ENCODE measurements at places on chromosomes 7 and 10.
A peak's percentile ranks its signal among the peaks of the same experiment; 100 is the strongest.

DNA sequence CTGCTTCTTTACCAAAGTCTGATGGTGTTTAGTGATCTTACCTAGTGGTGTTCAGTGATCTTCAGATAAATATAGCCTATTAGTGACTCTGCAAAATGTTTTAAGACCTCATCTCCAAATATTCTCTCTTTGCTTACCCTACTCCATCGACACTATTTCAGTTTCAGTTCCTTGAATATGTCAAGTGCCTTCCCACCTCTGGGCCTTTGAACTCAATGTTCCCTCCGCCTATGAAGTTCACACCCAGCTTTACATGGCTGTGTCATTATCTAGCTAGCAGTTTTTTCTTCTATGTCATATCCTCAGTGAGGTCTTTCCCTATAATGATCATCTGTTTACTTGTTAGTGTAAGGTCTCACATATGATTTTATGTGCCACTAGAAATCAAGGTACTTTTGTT lies 322.6 kb downstream of the DGKB start:
- DNase-seq: no peak

- DNase-seq: no peak
Observed at GRCh38 chr10:70695241-70696030, 23.1 kb downstream of the ADAMTS14 start.

DNA sequence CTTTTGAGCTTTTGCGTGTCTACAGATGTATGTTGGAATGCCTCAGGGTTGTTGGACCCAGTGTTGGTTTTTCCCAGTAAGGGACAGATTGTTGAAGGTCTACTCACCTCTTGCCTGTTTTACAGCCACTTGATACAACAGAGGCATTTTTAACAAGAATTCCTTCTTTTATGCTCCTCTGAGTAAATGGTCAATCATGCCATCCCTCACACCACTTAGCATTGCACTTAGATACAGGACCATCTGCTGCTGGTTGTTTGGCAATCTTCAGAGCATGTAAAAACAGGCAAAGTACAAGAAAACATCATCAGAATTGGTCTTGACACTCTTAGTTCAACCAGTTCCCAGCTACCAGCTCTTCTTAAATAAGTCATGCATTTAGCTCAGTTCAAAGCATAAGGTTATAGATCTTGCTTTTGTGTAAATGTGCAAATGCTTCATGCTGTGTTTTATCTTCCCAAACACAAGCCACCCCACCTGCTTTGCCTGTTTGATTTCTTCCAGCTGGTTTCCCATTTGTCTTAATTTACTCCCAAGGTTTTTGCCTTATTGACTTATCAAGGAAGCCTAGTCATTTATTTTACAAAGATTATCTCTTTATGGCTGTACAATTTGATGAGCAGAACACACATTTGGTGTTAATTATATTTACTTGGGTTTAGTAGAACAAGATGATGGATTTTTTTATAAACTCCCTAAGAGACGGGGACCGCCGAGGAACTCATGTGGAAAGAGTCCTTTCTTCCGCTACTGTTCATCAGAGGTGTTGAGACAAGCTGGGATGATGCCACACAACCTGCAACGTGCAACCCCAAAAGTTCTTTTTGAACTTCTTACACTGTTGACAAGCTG lies 136.6 kb downstream of the AHR start:
- peak; percentile 17 for DNase-seq

DNA sequence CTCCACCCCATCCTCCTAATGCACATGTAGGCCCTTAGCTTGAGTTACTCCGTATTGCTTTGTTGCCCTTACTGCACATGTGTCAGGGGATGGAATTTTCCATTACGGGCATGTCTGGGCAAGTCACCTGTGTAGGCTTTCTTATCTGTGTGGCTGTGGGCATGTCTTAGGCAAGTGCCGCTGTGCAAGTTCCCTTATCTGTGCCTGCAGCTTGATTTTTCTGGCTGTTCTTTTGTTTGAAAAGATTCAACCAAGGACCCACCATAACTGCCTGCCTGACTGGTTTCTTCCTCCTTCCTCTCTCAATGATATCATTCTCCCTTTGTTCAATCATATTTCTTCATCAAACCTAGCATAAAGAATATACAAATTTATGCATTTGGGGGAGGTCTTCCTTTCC lies 88.5 kb downstream of the AKR1D1 start:
- no peak for DNase-seq

GRCh38 chr7:93813514-93813913 lies 77.0 kb downstream of the TFPI2 start:
- DNase-seq: no peak

DNA sequence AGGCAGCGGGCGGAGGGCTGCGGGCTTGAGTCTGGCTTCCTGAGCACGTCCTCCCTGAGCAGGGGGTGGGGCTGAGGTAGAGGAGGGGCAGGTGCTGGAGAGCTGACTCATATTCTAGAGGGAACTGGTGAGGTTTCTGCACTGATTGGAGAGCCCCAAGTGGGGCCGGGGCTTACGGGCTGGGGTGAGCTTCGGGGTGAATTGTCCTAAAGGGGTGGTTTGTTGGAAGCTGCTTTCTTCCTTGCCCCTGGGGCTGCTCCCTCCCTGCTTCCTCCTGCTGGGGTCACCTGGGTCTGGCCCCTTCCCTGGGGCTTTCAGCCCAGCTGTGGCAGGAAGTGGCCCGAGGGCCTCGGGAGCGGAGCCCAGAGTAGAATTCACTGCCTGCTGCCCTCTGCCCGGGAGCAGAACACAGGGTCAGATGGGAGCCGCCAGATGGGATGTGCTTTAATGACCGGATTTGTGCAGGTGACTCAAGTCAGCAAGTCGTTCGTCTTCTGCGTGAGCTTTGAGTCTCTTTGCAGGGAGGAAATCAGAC lies 48.6 kb downstream of the FAM20C start:
- DNase-seq: no peak

- DNase-seq: no peak
Observed at GRCh38 chr7:90720984-90721760, 125.1 kb downstream of the CDK14 start.

DNA sequence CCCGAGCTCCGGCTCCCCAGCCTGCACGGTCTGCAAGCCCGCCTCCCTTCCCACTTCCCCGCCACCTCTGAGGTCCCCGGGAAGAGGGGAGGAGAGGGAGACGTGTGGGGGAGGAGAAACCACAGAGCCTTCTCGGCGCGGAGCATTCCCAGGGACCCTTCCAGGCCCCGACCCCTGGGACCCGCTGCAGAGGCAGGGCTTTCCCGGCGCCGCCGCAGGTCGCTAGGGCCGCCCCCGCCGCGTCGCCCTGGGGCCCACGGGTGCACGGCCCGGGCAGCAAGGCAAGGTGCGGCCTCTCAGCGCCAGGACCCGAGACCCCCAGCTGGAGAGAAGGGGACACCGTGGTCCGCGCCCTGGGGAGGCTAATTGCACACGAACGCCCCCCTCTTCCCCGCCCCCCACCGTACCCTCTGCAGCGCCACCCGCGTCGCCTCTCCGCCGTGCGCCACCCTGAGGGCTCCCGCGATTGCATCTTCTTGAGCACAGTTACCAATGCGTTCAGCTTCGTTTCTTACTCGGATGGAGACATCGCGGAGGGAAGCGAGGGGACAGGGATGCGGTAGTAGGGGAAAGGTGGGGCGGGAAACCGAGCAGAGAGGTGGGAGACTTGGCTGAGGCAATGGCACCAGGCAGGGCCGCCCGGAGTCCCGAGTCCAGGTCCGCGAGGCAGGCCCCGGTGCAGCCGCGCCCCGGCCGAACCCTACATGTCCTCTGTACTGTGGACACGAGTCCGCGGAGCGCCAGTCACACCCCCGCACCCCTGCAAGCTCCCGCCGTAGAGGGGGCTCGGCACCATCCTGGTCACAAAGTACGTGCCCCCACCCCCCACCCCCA lies 28.9 kb downstream of the SKIDA1 start:
- no peak for DNase-seq
